ENCODE measurements at places on chromosomes 5 and 9.

DNA sequence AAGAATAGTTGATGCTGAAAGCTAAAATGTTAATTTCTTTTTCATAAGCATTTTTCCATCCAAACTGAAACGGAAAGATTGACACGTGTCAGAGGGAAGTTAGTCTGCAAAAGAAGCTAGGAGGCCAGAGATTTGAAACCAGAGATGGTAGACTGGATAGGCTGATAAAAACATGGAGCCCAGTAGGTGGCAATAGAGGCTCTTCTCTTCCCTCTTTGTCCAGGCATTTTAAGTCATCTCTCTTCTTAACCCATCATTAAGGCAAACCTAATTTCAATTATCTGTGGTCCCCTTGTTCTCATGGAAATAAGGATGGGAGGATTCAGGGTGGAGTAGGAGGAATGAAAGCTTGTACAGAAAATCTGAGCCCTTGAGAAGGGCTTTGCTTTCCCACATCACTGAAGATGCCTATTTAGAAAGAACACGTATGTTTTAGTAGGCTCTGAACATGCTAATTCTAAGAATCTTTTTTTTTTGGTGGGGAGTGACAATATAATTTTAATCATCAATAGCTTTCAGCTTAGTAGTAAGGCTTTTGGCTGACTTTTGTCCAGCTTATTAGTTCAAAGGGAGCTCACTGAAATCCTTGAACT is 66.6 kb downstream of the ZNF474 start:
- H3K36me3 ChIP-seq = no peaks in the 10 kb centered on the region
- no peak overlapping the region for H3K4me3 ChIP-seq
- H3K27ac ChIP-seq = no peak overlapping the region

GRCh38 chr9:35028341-35028740 is 38.8 kb downstream of the DNAJB5 start:
- H3K27me3 ChIP-seq = no peaks in the 10 kb centered on the region
- H3K36me3 ChIP-seq = peaks cover 17% of the 10 kb centered on the region
- no peak overlapping the region for H3K27ac ChIP-seq
- H3K4me1 ChIP-seq = peaks cover 6% of the 10 kb centered on the region
- no peak for DNase-seq

DNA sequence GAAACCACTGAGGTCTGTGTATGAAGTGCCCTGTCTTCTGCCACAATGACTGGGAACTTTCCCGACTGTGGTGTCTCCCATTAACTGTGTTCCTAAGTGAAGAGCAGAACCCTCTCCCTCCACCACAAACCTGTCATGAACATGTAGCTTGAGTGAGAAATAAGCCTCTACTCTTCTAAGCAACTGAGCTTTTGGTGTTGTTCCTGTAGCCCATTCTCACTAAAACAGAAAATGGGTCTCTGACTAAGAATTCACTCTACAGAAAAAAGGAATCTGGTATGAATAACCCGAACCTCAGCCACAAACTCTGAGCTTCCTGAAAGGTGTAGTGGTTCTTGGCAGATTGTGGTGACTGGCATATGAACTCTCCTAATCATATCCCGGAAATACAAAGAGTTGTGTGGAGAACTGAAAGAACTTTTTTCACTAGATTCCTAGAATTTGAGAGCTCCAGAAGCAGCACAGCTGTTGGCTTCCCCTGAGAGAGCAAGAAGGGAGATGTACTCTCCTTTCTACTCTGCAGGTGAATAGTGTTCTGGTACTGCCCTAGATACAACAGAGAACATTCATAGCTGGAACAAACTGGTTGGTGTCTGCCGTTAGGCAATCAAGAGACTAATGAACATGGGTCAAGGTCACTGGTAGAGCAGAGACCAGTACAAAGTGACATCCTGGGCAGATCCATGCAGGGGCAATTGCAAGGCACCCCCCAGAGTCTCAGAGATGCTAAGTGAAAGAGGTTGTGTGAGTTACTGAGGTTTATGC is 283.8 kb downstream of the PDE4D start:
- no peak overlapping the region for H3K27ac ChIP-seq
- no peaks in the 10 kb centered on the region for H3K27me3 ChIP-seq
- peaks cover 2% of the 10 kb centered on the region for H3K4me1 ChIP-seq
- no peaks in the 10 kb centered on the region for H3K36me3 ChIP-seq

DNA sequence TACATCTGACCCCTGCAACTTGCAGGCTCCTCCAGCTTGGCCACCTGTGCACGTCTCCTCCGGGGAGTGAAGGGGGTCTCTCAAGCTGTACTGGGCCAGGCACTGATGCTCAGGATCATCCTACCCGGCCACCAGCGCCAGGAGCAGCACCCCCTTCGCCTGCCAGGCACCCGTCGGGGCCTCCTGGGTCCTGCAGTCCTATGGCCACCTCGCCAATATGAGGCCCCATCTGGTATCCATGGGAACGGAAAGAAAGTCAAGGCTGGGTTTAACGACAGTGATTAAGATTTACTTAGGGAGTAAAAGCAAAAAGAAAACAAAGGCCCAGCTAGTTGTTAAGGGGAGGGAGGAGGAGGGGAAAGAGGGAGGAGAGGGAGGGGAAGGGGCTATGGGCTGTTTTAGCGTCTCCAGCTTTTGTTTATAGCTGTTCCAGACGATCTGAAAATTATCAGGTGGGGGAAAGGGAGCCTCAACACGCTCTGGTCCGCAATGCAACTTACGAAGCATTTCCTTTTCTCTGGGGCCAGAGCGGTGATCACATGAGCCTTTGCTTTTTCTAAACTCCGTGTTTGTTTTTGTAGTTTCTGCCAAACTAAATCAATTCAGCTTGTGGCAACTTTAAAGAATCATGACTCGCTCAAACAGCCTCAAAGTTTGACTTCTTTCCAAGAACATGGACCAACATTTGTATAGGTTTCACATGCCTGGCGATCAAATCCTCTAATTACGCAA is 132.4 kb downstream of the ROR2 start:
- H3K4me3 ChIP-seq = no peak overlapping the region
- H3K27ac ChIP-seq = no peak overlapping the region
- no peak for DNase-seq
- H3K36me3 ChIP-seq = no peaks in the 10 kb centered on the region
- peaks cover 23% of the 10 kb centered on the region for H3K4me1 ChIP-seq

DNA sequence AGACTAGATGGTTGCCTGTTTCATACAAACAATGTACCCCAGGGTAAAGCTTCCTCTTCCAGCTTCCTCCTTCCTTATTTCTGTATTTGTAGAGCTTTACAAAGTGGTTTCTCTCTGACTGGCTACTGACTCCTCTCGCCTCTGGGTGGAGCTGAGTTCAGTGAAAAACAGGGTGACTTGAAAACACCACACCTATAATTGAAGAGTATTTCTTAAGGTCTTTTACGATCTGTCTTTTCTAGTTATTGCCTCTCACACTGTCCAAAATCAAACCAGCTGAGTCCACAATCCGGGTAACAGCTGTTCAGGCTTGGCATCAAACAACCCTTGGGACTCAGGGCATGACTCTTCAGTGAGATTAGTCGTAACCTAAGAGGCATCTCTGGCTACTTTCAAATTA is 200.4 kb downstream of the ARRDC3 start:
- DNase-seq = no peak
- H3K36me3 ChIP-seq = no peaks in the 10 kb centered on the region
- no peak overlapping the region for H3K4me3 ChIP-seq
- no peak overlapping the region for H3K27ac ChIP-seq
- H3K27me3 ChIP-seq = no peaks in the 10 kb centered on the region
- H3K4me1 ChIP-seq = no peaks in the 10 kb centered on the region

- H3K4me3 ChIP-seq = no peak overlapping the region
- DNase-seq = no peak
- no peak overlapping the region for H3K27ac ChIP-seq
- H3K27me3 ChIP-seq = peaks cover 96% of the 10 kb centered on the region
- H3K4me1 ChIP-seq = peaks cover 14% of the 10 kb centered on the region
- H3K36me3 ChIP-seq = no peaks in the 10 kb centered on the region
These were observed 193.9 kb downstream of the MEF2C start for GRCh38 chr5:88688984-88689667.

DNA sequence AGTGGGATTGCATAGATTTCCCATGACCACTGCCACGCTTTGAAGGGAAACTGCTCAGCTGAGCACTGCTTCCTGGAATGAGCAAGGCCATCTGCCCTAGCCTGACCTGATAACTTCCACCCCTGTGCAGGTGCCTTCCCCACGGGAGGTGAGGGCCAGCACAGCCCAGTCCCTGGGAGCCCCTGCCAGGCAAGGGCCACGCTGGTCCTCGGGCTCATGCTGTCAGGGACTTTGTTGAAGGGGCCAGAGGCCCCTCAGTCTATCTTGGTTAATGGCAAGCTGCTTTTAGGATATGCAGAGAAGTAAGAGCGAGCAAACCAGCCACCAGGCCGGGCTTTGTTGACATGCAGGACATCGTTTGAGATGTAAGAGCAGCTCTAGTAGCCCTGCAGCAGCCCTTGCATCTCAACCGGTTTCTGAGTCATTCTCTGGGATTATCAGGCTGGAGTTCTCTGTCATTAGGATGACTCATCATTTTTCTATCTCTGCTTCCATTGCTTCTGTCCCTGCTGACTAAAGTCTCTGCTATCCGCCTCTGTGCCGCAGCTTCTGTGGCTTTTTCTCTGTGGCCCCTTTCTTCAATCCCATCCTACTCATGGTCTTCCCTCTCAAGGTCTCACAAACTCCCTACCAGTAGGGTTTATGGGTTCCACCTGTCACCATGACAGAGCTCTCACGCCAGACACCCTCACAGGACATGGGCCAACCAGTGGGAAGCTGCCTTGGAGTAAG is 30.6 kb upstream of the IQGAP2 start:
- peak; percentile 27 for DNase-seq
- no peak overlapping the region for H3K27ac ChIP-seq
- peaks cover 8% of the 10 kb centered on the region for H3K4me1 ChIP-seq
- H3K36me3 ChIP-seq = no peaks in the 10 kb centered on the region
- 0 out of 2 replicates have a peak, but pooled peaks cover under 1% of the 10 kb centered on the region for H3K27me3 ChIP-seq

GRCh38 chr5:154131817-154132216 is 58.7 kb upstream of the GALNT10 start:
- no peak overlapping the region for H3K27ac ChIP-seq
- H3K27me3 ChIP-seq = no peaks in the 10 kb centered on the region
- no peaks in the 10 kb centered on the region for H3K36me3 ChIP-seq
- no peak for DNase-seq
- H3K4me3 ChIP-seq = no peak overlapping the region

All from SK-N-SH (cell line).